Osteocyte (in vitro differentiated cells): ENCODE measurements at places on chromosomes 1 and 21. TPM values are rescaled to one million over a fixed set of nuclear protein-coding genes. Genes with fewer than 3 reads are reported as not detected.

KLHDC9 gene
- total RNA-seq: 3.6 and 3.7 TPM in 2 replicates

FCRL1 gene
- not detected in 2 replicates for total RNA-seq

IL20 gene
- not detected in 2 replicates for total RNA-seq

UMODL1 gene
- 0.68 TPM in 1 of 2 replicates, not detected in the other for total RNA-seq

PIAS3 gene
- 47.0 and 48.7 TPM in 2 replicates for total RNA-seq

SERINC2 gene
- total RNA-seq: 4.2 and 4.5 TPM in 2 replicates

OLIG1 gene
- not detected in 2 replicates for total RNA-seq

AVPR1B gene
- not detected in 2 replicates for total RNA-seq

SLC1A7 gene
- not detected in 2 replicates for total RNA-seq

CYP2J2 gene
- total RNA-seq: 0.13 TPM in 1 of 2 replicates, not detected in the other

CYP4A11 gene
- not detected in 2 replicates for total RNA-seq

MX2 gene
- total RNA-seq: not detected in 2 replicates

NPHS2 gene
- not detected in 2 replicates for total RNA-seq

ORC1 gene
- 1.9 and 3.0 TPM in 2 replicates for total RNA-seq

LHX4 gene
- total RNA-seq: 0.70 and 0.78 TPM in 2 replicates
